Activated gamma-delta T cell (primary cell): ENCODE measurements at places on chromosomes 5 and 9.

- DNase-seq: no peak
Observed at GRCh38 chr5:174236070-174236469, 190.6 kb downstream of the NSG2 start.

DNA sequence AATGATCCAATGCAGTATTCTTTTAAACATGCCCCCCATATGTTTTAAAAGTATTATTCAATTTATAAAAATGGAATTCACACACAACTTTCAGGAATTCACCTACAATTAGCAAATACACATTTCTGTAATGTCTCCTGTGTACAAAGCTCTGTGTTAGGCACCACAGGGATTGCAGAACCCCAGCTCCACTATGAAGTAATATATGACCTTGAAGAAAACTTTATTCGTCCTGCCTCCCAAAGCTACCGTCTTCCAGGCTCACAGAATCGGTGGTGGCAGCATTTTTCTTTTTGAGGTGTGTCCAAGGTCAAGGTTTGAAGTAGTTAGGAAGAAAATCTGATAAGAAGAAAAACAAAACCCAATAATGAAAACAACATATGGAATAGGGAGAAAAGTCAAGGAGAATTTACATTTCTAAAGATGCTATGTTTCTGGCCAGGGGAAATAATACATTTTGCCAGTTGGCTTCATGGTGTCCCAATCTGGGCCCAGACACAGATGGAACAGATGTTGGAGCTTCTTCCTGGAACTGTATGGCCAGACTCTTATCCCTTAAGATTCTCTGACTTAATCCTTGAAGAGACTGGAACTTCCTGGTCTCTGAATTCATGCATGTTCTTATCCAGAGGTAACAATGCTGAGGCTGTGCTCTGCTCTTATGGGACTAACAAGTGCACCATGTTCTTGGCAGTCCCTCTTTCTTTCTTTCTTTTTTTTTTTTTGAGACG lies 22.0 kb upstream of the LVRN start:
- no peak for DNase-seq

- DNase-seq: no peak
Observed at GRCh38 chr5:26807231-26808199, 230.9 kb downstream of the CDH9 start.

- no peak for DNase-seq
Observed at GRCh38 chr5:78838753-78839152, 146.4 kb downstream of the ARSB start.

GRCh38 chr5:124660229-124661093 lies 86.0 kb downstream of the ZNF608 start:
- DNase-seq: no peak

DNA sequence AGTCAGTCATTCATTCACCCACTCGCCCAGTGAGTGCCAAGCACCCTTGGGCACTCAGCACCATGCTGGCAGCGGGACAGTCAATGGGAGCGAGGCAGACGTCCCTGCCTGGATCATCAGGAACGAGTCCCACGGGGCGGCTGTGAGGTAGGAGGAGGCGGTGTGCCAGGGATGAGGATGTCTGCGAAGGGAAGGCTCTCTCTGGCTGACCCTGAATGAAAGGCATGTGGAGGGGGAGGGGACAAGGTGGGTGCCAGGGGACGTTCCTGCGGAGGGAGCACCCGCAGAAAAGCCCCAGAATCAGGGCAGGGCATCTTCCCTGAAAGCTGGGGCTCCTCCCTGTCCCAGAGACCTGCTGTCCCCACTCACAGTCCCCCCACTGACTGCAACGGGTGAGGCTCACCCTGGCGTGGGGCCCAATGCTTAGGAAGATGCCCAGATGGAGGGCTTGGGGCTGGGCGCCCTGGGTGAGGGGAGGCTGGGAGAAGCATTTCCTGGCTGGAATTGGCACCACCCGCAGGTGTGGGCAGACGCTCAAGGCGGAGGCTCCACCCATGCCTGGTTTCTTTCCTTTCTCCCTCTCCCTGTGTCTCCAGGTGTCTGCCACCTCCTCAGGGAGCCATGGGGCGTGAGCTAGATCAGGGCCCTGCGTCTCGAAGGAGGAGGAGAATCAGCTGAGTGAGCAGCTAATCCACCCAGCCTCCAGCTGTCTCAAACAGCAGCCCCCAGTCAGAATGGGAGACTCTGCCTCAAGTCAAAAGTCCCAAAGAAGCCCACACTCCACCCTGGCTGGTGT lies 179.0 kb upstream of the PPP1R26 start:
- no peak for DNase-seq

GRCh38 chr9:92206488-92206887 lies 87.0 kb downstream of the IARS1 start:
- DNase-seq: no peak

DNA sequence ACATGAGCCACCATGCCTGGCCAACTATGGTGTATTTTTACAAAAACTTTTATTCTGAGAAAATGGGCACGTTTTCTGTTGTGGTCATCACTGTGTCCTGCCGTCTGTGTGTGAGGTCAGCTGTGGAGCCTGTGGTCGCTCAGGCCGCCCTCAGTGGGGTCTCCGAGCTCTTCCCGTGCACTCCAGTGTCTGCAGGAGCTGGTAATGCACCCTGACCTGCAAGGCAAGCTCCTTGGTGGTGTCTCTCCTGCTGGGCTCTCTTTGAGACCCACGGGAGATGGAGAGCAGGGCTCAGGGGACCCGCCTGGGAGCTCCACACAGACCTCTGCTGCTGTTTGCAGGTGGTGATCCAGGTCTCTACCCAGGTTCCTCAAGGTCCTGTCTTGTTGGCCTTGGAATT lies 9.6 kb upstream of the AHRR start:
- DNase-seq: no peak

GRCh38 chr9:114016101-114016500 lies 62.0 kb downstream of the AMBP start:
- no peak for DNase-seq

- DNase-seq: no peak
Observed at GRCh38 chr9:81693671-81694378, 4.5 kb upstream of the TLE1 start.

- no peak for DNase-seq
Observed at GRCh38 chr5:137174196-137174595, 324.9 kb downstream of the SPOCK1 start.

DNA sequence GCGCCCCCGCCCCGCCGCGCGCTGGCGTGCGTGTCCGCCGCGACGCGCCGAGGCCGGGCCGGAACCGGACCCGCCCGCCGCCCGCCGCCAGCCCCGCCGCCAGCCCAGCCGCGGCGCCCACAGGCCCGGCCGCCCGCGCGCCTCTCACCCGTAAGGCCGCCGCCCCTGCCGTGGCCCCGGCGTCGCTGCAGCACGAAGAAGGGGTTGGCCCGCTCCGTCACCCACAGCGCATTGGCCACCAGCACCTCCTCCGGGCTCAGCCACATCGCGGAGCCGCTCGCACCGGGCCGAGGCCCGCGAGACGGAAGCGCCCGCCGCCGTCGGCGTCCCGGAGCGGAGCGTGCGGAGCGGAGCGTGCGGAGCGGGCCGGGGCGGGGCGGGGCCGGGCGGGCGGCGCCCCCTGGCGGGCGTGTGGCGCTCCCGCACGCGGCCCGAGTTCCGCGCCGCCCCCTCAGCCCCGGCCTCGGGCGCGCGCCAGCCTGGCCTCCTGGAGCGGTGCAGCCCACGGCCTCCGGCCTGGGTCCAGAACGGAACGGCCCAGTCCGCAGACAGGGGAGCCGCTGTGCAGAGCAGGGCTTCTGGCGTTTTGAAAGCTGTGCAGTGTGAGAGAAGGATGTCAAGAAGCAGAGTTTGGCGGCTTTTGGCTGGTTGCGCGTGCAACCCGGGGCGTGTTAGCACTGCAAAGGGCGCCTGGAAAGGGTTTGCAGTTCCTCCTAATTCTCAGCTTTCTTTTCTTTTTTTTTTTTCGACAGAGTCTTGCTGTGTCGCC lies at the start of gene TBC1D9B:
TBC1D9B (minus strand) TSS at position 342 of the 769 bp plus-strand sequence; CDS start at position 266, 76 bp downstream.
- DNase-seq: peak; percentile 62

GRCh38 chr5:67047160-67047559 lies 149.4 kb downstream of the CD180 start:
- no peak for DNase-seq

DNA sequence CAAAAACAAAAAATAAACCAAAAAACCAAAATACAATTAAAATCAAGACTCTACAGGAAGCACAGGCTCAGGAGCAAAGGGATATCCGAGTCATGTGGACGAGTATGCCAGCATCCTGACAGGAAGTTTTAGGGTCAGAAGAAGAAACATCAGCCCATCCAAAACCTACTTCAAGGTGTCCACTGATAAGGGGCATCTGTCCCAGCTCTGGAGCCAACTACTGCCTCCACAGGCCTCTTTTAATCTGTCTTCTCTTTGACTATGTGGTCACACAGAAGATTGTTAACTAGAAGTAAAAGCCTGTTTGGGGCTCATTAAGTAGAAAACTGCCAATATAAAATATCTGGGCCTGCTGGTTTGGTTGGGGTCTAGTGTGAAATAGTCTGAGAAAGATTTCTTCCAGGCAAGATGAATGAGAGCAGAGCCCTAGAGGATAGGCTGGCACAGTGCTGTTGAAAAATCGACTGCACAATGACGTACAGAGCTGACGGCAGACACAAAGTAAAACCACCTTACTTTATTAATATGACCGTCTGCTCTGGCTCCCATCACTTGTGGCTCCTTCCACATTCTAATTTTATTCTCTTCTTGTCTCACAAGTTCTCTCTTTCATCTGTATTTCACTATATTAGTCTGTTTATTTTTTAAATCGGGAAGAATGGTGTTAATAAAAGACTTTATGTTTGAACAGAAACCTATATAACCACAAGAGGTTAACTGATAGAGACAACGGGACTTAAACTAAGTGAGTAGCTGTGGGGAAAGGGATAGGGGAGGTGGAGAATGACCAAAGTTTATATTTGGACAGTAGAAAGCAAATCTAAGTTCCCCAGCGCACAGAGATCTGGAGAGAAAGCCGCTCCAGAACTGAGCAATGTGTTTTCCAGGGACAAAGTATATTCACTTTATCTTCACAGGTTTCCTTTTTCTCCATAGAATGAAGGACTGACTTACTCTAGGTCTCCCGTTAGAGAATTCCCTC lies 22.9 kb upstream of the MSH3 start:
- no peak for DNase-seq

DNA sequence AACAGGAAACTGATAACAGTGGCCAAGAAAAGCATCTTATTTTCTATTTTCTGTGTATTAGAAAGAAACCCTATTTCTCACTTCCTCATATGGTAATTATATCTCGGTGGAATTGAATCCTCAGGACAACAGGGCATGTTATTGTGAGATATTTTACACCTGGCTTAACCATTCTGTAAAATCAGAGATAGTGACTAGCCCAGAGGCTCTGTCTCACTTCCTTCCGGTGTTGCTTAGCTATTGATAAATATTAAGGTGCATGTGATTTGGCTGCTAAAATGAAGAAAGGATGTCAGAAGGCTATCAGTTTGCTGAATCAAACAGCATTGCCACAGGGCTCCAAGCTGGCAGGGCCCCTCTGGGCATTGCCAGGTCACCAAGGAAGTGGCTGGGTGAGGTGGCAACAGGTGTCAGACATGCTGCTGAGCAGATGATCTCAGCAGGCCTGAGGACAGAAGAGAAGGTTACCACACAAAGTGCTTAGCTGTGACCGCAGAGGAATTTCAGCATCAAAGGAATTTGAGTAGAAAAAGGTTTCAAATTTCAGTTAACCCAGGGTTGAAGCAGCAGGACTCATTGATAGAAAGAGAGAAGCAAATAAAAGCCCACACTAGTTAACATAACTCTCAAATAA lies 330.7 kb downstream of the PDE4D start:
- no peak for DNase-seq

DNA sequence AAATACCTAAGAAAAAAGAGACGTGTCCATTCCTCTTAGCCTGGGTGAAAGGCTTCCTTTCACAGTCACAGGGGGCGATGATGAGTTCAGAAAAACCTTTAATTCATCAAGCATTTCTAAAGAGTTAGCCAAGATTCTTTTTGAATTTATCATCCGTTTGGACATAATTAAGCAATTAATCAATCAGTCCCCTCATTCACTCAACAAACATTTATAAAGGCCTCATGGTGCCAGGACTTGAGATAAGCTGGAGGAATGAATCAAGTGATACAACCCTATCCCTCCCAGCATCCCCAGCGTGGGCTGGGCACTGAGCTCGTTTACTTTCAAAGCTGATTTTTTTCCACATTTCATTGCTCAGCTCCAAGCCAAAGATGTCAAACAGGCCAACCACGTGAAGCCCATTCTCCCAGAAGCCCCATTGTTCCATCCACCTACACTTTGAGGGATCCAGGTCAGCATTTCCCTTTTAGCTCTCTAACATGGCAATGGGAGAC lies 140.5 kb downstream of the SLIT3 start:
- no peak for DNase-seq

- DNase-seq: no peak
Observed at GRCh38 chr5:157821822-157822622, 36.9 kb downstream of the CLINT1 start.

DNA sequence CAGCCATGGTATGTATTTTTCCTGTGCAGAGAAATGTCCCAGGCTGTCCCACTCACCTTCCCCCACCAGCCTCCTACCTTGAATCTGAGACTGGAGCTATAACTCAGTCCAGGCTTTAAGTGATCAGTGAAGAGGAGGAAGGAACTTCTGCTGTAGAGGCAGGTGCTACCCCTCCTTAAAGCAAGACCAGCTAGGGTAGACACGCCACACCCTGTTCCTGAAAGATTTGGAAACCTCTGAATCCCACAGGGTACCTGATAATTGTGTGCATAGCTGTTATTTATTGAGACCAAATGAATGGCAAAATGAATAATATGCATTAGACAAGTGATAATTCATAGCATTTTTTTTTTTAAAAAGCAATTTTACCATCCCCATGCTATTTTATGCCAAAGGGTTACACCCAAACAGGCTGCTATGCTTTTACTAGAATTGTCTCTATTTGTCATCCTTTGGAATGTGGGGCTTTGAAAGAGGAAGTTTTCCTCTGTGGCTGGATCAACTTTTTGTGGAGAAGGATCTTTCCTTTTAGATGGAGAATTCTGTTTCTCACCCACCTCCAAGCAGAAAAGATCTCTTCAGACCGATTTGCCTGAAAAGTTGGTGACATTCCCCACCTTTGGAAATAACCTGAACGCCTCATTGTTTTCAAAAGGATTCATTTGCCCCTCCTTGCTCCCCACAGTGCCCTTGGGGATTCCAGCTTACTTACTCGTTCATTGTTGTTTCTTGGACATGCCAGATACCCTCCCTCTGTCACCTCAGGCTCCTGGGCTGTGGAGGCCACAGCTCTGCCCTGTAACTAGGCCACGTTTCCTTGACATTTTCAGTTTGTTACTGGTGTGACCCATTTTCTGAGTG lies 248.7 kb downstream of the NR3C1 start:
- no peak for DNase-seq

DNA sequence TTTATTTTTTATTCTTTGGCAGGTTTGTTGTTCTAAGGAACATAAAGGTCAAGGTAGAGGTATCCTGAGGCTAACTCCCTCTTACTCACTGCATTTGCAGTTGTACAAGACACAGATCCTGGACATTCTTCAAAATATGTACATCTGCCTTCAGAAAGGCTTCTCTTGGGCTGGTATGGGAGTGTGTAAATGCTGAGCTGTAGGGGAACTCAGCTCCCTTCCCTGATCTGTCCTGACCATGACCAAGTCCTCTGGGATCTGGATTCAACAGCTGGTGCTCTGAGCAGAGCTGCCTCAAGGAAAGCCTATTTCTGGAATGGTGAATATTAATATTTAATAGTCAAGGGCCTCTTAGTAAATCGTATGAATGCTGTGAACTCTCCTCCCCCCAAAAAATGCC lies 117.4 kb downstream of the PRKACG start:
- no peak for DNase-seq

GRCh38 chr5:136012041-136012804 lies 16.6 kb upstream of the TGFBI start:
- no peak for DNase-seq
